ENCODE measurements at places on chromosomes 11 and 22. TPM values are rescaled to one million over a fixed set of nuclear protein-coding genes. Genes with fewer than 3 reads are reported as not detected.

- no peak for DNase-seq
Measured at GRCh38 chr11:3237119-3237518, 4.9 kb upstream of the MRGPRE start.

- no peak for DNase-seq
Measured at GRCh38 chr11:120867024-120867423, 156.9 kb upstream of the TBCEL start.

- no peak for DNase-seq
Measured at GRCh38 chr11:36672815-36673450, 74.9 kb upstream of the RAG2 start.

GRCh38 chr11:116910847-116911246 is 73.4 kb upstream of the APOA1 start:
- DNase-seq = no peak

DNA sequence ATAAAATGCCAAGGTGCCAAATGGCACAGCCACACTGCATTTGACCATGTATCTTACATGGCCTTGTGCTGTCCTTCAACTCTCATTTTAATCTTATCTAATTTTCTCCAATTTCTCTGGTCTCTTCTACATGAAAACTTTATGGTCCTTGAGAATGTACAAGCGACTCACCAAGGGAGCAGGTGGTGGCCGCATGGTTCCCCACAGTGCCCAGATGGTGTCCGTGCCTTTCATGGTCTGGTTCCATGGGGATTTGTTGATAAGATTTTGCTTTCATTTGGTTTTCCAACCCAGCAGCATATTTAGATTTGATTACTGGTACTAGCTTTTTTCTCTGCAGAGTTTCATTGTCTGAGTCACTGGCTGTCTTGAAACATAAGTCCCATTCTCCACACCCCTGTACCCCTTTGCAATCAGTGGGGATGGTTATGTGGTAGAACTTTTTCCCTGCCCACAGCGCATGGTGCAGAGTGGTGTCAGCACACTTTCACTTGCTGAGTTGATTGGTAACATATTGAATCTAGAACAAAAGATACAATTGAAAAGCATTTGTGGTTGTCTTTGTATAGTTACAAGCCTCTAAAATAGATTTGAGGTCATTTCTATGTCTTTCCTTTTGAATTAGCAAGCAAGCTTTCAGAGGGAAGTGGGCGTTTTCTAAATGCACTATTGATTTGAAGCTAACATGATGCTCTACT is 24.1 kb downstream of the ZNRF3 start:
- DNase-seq = peak; percentile 54

GRCh38 chr22:41352058-41352457 is 29.7 kb upstream of the TEF start:
- DNase-seq = no peak

GRCh38 chr11:92510591-92510990 is 286.0 kb downstream of the FAT3 start:
- DNase-seq = no peak

DNA sequence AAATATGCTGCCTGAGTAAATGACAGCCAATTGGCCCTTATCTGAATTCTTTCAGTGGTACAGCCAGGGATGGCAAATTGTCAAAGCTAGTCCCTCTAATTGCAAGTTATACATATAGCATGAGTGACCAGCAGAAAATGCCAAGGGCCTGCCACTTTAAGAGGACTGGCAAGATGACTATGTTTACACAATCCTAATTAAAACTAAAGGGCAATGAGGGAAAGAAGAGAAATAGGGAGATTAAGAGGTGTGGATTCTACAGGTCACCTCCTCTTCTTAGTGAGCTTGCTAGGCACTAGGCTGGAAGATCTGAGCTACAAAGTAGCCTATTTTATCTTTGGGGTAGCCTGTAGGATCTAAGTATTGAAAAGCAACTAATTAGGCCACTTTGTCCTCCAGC is 13.5 kb downstream of the NUMA1 start:
- no peak for DNase-seq

DNA sequence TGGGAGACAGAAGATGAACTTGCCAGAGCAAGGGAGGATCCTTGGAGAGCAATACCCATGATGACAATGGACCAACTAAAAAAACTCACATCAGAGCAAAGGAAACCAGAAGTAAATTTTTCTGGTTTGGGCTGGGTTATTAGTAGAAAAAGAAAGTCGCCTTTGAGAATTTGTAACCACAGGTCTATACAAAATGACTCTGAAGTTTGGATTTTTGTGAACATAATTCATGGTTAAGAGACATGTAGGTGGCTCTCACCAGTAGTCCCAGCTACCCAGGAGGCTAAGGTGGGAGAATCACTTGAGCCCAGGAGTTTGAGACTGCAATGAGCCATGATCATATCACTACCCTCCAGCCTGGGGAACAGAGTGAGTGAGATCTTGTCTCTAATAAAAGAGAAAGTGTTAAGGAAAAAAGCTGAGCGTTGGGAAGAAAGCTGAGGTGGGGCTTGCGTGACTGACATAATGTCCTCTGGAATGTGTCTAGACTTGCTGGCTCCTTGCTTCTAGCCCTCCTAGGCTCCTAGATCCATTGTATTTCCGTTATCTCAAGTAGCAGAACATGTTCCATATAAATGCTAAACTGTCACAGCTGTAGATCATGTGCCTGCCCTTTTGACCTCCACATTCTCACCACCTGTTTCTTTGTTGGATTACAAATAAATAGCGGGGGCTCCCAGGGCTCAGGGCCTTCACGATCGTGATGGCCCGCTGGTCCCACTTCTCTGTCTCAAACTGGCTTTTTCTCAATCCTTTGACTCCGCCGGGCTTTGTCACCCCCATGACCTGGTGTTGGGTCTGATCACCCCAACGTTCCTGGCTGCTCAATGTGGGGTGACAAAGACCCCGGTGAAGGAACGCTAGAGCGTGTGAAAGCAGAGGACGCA is 56.2 kb upstream of the SC5D start:
- DNase-seq = no peak

GRCh38 chr11:8793114-8793777 is 110.7 kb downstream of the RPL27A start:
- no peak for DNase-seq

Gene DGAT2
- total RNA-seq = 1.5 TPM

All from activated CD8-positive, alpha-beta memory T cell treated with anti-CD3 and anti-CD28 coated beads, Interleukin-2, amount 10 ng/mL, durations not matched to agents 7 days and 5 days (primary cell).